ENCODE measurements at places on chromosomes 1 and 21.

GRCh38 chr1:43334453-43335205 is 3.0 kb upstream of the MPL start:
- no peak for DNase-seq

GRCh38 chr1:186873687-186874086 is 44.9 kb downstream of the PLA2G4A start:
- no peak for DNase-seq

- peak; percentile 88 for DNase-seq
Measured at GRCh38 chr1:23169727-23170335, 1.2 kb upstream of the LUZP1 start.

GRCh38 chr1:14572861-14573260 is 25.6 kb upstream of the KAZN start:
- DNase-seq = no peak

DNA sequence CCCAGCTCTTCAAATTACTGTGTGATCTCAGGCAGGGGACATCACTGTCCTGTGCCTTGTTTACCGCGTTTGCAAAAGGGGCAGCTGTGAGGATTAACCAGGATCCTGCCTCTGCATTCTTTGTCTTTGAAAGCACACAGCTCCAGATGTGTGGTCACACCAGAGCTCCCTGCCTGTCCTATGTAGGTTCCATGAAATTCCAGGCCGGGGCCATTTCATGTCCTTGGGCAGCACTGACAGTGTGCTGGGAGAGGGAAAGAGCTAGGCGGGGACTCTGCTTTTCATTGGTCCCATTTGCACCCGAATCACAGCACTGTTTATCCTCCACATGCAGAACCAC is 42.2 kb upstream of the SELENON start:
- DNase-seq = no peak

DNA sequence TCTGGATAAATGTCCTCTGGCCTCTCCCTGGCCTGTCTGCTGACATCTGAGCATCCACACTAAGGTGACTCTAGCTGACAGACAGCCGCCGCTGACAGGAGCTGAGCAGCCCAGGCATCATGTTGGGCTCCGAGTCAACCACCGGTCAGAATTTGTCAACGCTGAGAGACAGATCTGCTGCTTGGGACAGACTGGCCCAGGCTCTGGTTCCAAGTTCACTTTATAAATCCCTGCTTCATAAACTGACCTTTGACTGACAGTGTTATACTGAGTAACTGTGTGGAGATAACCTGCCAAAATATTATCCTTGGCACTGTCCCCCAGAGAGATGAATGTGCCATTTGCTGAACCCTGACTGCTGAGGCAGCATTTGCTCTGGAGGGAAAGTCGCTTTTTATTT is 616.7 kb downstream of the NPHP4 start:
- DNase-seq = no peak

GRCh38 chr1:25817840-25818501 is 1.8 kb upstream of the MTFR1L start:
- DNase-seq = no peak

- peak; percentile 69 for DNase-seq
Measured at GRCh38 chr1:89907727-89908212, 86.9 kb downstream of the LRRC8D start.

- no peak for DNase-seq
Measured at GRCh38 chr1:37862330-37862729, 2.9 kb upstream of the MTF1 start.

DNA sequence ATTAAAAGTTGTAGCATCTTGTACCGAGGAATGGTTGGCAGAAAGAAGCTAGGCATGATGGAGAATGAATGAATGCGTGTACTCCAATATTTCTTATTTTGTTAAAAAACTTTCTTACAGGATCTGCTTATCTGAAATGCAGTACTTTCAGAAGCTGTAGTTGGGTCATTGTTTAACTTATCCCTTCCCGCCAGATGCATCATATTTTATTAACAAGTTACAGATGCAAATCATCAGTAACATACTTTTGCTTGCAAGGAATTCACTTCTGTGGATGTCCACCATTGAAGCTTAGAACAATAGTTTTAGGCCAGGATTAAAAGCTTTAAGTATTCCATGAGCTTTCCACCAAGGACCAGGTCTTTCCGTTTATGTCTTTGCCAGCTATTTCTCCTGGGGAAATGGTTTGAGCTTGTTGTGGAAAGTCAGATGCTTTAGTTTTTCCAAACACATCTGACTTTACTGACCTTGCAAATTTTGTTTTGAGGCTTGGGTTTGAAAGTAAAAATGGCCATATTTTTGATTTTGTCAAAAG is 65.4 kb downstream of the PATJ start:
- DNase-seq = peak; percentile 40

DNA sequence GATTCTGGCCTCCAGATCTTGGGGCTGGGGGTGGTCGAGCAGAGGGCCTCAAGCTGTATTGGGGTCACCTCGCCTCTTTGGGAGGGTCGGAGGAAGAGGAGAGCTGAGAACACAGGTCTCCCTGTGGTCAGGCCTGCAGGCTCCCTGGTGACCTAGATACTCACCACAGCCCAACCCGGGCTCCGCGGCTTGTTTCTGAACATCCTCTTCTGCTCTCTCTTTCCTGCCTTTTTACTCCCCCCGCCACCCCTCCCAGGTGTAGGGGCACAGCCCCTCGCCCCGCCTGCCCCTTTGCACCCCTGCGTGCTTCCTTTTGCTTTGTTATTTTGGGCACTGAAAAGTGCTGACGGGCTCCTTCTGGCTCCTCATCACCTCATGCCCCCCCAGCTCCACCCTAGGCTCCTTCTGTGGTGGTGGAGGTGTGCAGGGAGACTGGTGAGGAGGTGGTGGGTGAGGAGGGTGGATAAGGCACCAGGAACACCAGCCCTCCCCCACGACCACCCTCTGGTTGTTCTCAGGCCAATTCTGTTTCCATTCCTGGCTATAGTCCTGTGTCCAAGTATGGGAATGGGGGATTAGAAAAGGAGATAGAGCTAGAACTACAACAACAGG is 10.6 kb upstream of the LINGO4 start:
- DNase-seq = no peak

- peak; percentile 51 for DNase-seq
Measured at GRCh38 chr1:24384251-24385090, 29.1 kb downstream of the STPG1 start.

DNA sequence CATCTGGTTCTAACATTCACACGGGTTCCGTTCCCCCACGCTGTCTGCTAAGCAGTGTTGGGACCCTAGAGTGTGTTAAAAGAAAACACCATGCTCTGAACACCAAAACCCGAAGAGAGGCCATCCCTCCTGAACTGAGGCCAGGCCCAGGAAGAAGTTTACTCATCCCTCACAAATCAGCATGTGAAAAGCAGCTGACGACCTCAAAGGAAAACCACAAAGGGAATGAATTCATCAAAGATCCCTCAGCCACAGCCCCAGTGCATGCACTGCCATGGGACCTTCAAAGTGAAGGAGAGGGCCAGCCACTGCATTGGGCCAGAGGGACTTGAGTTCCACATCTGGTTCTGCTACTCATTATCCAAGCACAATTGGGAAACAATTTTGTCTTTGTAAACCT is 7.0 kb upstream of the PSEN2 start:
- DNase-seq = peak; percentile 60

DNA sequence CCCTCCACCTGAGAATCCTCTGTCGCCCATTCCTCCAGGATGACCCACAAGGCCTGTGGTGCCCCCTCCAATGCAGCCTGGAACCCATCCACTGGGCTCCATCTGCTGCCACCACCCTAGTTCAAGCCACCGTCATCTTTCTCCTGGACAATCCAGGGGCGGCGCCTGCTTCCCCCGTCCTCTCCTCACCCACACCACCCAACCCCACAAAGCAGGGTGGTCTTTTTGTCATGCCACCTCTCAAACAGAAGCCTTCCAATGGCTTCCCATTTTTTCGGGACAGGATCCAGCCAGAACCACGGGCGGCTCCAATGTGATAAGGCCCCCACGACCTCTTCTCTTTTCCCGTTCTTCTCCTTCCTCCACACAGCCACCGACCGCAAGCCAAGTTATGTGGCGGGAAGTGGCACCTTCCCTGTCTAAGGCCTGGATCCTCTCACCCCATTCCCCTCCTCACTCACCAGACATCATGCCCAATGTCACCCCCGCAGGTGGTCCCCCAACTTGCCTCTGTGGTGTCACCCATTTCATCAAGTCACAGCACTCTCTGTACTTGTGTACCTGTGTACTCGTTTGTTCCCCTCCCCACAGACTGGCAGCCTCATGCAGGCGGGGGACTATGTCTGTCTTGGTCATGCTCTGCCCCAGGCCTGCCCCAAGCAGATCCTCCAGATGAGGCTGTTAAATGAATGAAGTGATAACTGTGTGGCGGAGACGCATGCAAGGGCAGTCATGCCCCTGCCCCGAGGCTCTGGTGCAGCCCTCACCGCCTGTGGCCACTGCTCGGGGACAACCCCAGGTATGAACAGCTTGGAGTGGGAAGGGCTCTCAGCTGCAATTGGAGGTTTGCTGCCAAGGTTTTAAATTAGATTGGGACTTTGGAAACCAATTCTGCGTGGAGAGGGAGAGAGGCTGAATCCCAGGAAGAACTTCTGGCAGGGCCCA is 11.0 kb downstream of the UBXN11 start:
- DNase-seq = no peak

- DNase-seq = no peak
Measured at GRCh38 chr1:243609698-243610097, 240.3 kb downstream of the AKT3 start.

GRCh38 chr1:17575797-17576518 is 36.5 kb downstream of the ARHGEF10L start:
- no peak for DNase-seq

- peak; percentile 55 for DNase-seq
Measured at GRCh38 chr1:1259951-1260600, 13.6 kb upstream of the C1QTNF12 start.

DNA sequence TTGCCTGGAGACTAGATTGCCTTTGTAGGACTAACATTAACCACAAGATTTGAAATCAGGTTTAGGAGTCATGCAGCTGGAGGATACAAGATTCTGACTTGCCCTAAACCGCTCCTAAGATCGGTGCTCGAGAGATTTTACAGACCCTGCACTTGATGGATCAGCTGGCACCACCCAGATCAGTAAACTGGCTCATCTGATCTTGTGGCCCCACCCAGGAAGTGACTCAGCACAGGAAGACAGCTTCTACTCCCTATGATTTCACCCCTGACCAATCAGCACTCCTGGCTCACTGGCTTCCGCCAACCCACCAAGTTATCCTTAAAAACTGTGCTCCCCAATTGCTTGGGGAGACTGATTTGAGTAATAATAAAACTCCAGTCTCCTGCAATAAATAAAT is 876 bp upstream of the CATSPERE start:
- peak; percentile 32 for DNase-seq

DNA sequence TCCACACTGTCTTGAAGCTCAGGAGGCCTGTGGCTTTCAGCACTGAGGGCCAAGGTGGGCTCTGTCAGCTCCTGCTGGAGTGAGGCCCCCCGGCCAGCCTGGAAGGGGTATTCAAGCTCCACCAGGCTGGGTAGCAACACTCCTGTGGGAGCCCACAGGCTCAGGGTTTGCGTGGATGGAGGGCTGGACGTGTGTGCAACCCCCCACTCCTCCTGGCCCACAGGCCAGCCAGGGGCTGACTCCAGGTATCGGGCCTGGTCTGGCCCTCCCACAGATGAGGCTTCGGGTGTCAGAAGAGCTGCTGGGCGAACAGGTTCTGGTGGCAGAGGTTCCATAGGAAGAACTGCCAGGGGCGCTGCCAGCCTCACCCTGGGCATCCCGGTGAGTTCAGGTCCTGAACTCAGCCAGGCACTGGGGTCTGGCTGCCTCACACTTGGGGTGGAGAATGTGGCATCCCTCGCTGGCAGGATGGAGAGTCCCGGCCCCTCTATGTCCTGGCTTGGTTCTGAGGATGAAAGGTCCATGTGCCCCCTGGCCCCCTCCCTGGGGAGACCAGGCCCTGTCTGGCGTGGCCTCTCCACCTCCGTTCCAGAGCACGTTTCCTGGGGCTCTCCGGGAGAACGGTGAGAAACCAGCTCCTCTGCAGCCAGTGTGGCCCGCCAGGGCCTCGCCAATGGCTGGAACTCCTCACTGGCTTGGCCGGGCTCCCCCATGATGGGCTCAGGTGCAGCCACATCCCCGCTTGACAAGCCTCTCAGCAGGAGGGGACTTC is 64.6 kb upstream of the TARDBP start:
- DNase-seq = no peak

GRCh38 chr1:207892764-207893163 is 18.2 kb downstream of the CD34 start:
- DNase-seq = no peak

- DNase-seq = no peak
Measured at GRCh38 chr1:97934491-97934890, 13.7 kb upstream of the DPYD start.

DNA sequence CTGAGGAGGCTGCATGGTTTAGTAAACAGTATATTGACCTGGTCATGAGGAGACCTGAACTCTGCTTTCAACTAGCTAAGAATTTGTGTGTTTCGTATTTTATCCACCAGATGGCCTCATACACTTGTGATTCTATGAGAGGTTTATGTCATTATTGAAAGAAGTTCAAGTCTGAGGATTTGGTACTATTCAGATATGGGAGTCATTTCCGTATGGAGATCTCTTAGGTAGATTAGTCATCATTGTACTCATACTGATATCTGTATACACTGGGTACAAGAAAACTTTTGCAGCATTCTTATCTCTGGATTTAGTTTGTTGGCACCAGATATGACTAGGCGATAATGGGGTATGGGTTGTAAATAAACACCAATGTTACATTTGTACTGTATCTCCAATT is 26.6 kb downstream of the ATF6 start:
- DNase-seq = peak; percentile 81

DNA sequence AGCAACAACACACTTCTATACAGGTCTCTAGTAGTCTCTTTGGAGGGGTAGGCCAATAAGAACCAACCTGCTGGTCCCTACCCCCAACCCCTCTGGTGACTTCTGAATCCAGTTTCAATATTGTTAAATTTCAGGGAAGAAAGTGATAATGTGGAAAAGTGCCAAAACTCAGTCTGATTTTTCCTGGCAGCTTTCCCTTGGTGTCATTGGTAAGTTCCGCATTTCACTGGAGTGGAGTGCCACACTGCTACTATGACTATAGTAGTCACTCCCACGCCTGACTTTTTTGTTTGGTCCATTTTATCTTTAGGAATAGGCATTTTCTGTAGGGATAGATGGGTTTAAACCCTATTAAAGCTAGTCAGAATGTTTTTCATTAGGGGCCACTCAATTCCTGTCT is 5.7 kb upstream of the ARID1A start:
- no peak for DNase-seq

DNA sequence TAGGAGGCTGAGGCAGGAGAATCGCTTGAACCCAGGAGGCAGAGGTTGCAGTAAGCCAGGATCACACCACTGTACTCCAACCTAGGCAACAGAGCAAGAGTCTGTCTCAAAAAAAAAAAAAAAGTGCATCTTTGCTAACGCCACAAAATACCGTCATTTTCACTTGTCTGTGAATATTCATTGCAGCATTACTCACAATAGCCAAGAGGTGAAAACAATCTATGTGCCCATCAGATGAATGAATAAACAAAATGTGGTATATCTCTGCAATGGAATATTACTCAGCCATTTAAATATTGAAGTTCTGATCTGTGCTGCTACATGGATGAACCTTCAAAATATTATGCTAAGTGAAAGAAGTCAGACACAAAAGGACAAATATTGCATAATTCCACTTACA is 7.9 kb upstream of the TIAM1 start:
- DNase-seq = no peak

GRCh38 chr1:211653293-211653692 is 22.1 kb downstream of the NEK2 start:
- DNase-seq = peak; percentile 24

Measured in fibroblast of skin of scalp (primary cell).